ENCODE measurements at places on chromosomes 1 and 21.

DNA sequence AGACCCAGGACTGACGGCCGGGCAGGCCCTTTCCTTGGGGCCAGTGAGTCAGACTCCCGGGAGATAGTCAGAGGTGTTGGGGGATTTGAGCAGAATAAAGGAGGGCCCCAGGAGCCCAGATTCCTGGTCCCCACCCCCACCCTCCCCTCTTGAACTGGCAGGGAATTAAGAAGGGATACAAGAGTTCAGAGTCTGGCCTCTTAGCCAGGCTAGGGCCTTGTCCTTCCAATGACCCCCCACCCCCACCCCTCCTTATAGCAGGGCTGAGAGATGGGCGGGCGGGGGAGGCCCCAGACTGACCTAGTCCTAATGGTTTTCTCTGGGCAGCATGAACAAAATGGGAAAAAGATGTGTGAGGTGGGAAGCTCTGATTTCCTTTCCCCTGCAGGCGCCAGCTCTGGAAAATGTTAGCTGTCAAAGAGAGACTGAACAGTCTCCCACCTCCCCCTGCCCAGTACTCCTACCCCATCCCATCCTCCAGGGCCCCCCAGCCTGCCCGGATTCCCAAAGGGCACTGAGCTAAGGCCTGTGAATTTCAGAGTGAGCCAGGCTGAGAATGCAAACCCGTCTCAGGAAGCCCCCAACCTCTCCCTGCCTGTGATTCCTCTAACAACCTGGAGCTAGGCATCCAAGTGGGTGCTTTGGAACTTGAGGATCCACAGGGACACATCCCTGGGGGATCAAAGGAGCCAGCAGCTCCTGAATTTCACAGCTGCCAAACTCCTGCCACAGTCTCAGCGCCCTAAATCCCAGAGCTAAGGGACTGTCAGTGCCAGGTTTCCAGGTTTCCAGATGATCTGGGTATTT lies 5.8 kb upstream of the CRABP2 start:
- DNase-seq: no peak

- DNase-seq: no peak
These were observed 9.9 kb downstream of the F5 start for GRCh38 chr1:169576241-169576934.

DNA sequence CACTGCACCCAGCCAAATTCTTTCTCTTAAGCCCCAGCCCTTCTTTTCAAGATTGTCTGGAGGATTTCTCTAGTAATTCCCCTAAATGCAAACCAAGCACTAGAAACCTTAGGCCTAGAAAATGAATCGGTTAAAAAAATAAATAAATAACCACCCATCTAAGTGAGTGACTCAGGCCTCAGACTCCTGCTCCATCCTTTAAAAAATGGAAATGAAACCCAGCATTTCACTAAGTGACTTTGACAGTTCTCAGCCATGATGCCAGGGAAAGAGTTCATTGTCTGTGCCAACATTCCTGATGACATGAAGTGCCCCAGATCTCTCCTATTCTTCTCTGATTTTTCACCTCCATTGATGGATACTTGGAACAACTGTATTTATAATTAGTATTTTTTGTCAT lies 415.2 kb upstream of the DAB1 start:
- no peak for DNase-seq

DNA sequence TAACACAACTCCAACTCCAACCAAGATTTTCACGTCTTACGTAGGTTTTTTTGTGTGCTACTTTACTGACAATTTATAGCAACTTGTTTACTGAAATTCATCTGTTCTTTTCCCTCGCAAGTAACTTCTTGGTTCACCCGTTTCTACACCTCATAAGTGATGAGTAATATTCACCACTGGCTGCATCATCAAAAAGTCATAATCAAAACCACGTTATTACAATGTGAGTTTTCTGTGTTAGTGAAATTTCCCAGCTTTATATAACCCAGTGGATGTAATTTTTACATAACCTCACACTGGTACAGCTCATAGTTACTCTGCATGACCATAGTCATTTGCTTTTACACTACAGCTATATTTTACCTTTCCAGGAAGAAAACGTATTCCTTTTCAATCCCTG lies 401.1 kb upstream of the LYPLAL1 start:
- DNase-seq: no peak

DNA sequence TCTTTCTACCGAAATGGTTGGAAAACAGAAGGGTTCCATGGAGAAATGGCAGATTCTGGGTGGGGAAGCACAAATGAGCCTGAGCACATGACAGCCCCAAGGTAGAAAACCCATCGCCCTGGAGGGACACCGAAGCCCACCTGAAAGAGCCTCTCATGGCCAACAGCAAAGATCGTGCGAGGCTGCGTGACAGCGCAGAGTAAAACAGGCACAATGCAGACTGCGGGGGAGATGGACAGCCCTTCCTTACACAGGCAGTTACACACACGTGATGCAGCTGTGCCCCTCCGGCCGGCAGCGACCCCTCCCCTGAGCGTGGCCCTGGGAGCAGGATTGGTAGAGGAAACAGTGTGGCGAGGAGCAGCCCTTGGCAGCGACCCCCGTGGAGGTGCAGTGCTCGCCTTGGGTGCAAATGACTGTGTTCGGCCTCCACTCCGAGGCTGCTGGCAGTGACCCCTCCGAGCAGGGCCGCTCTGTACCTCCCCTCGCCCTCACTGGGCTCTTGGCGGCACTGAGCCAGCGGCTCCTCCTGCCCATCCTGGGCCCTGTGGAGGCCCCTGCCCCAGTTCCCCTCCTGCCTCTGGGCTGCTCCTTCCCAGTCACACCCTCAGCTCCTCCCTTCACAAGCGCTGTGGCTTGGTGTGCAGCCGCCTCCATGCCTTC lies 120.9 kb upstream of the COL6A1 start:
- no peak for DNase-seq

All from Jurkat, Clone E6-1 (cell line).